ENCODE measurements at places on chromosomes 7 and 10.

DNA sequence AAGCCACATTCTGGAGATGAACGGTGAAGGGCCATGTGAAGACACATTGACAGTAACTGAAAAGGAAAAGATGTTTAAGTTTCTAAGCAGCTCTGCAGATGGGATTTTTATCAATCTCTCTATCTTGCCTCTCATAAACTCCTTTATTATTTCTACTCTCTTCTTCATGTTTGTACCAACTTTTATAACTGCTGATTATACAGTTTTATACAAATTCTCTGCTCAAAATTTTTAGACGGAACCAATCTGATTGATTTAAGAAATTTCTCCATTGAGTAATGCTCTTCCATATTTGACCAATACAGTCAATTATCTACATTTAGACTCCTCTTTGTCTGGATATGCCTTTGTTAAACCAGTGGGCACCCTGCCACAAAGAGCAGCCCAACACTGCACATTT lies 31.7 kb downstream of the TFPI2 start:
- DNase-seq = no peak

DNA sequence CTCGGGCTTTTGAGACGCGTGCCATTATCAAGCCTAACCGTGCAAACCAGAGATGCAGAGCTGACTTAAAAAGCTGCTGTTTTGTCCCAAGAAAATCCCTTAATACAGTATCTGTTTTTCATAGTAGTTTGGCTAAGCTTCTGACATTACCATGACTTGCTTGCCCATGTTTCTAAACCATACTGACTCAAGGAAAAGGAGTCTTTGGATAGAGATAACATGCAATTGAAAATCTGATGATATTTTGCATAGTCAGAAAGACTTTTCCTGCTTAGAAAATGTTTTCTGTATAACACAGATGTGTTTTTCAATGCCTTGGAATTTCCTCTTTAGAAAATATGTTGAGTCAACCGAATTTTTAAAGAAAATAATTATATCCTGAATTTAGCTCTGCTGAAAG lies 21.5 kb upstream of the AKR1E2 start:
- DNase-seq = no peak

- DNase-seq = no peak
Measured at GRCh38 chr10:126953886-126954285, 48.7 kb downstream of the DOCK1 start.

DNA sequence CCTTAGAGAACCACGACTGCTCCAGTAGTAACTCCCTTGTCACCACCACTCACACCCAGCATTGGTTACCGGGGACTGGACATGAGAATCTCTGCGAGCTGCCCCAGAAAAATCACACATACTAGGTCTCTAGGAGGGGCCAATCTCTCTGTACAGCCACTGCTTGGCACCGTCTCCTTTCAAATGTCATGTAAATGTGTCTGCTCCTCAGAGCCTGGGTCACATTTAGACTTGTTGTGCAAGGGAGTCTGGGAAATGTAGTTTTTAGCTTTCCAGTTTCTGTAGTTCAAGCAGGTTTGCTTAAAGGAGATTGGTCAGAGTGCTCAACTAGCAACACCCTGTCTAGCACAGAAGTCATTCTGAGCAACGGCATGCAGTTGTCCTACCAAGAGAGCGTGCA lies 60.0 kb downstream of the CHN2 start:
- DNase-seq = no peak

- no peak for DNase-seq
Measured at GRCh38 chr7:1544896-1545416, 11.0 kb downstream of the TMEM184A start.

DNA sequence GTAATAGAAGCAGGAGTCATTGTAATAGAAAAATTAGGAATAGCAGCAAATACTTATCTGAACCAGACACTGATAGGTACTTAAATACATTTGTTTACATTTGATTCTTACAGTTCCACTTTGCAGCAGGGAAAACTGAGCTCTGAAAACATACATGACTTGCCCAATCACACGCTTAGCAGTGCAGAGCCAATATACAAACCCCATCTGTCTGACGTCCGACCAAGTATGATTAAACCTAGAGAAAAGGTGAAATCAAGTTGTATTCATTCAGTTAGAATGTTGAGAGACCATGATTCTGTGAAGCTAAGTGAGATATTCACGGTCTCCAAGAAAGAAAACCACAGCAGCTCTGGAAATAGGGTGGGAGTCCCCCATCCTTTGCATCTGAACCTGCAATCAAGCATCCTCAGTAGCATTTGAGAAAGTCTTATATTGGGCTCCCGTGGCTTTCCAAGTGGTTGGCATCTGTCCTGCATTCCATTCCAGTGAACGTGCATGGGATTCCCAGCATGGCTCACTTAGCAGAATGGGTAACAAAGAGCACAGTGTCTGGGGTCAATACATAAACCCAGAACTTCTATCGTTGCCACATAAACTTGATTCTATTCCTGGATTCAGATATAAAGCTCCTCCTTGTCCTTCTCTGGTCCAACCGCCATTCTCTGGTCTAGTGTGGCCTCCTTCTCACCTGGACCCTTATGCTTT lies 148.7 kb upstream of the RSU1 start:
- DNase-seq = no peak

- DNase-seq = no peak
Measured at GRCh38 chr7:108659261-108659660, 89.6 kb downstream of the DNAJB9 start.

- no peak for DNase-seq
Measured at GRCh38 chr7:89265631-89266030, 470.1 kb upstream of the TEX47 start.

- DNase-seq = no peak
Measured at GRCh38 chr7:77887567-77887966, 89.0 kb downstream of the PHTF2 start.

DNA sequence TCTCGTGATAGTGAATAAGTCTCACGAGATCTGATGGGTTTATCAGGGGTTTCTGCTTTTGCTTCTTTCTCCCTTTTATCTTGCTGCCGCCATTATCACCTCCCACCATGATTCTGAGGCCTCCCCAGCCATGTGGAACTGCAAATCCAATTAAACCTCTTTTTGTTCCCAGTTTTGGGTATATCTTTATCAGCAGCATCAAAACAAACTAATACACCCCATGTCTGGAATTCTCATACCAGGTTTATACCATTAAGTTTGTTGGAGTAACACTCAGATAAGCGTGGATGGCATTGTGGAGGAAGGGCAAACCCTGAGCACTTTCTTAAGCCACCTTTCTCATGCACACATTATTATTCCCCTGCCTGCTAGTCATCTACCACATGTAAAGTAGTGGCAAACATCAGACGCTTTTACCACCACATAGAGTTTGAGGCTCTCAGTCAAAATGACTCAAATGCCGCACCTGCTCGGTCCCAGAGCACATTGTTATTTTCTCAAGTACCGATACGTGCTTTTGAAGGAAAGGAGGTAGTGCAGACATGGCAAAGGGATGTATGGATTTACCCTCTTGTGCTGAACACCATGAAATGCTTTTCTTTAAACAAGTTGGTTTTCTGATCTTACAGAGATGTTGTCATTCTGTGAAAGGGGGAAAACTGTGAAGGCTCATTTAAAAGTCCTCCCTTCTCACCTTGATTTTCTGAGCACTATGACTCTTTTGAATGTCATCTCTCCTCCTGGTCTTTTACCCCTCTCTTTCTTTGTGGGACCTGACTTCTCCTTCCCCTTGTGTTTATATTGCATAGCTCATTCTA lies 429.7 kb downstream of the EXOC4 start:
- DNase-seq = no peak

- no peak for DNase-seq
Measured at GRCh38 chr7:124113045-124113444, 80.2 kb upstream of the TMEM229A start.

GRCh38 chr10:129971381-129972144 lies 7.5 kb upstream of the EBF3 start:
- no peak for DNase-seq

- no peak for DNase-seq
Measured at GRCh38 chr10:91350651-91351081, 59.5 kb upstream of the HECTD2 start.

GRCh38 chr7:13908667-13909397 lies 80.6 kb downstream of the ETV1 start:
- no peak for DNase-seq

DNA sequence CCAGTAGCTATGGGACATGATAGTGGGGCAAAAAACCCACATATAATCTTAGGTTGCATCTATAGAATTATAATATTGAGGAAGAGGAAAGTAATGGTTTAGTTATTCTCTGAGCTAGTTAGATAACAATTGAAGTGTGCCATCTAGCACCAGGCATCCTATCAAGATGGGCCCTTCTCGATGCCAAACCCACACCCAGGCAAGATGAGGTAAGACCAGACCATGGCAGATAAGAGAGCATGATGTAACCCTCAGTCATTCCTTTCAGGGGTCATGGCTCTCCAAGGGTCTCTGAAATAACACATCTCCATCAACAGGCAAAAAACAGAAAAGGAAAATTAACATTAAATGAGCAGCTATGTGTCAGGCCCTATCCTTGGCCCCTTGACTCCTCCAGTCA lies 128.7 kb downstream of the SH3PXD2A start:
- DNase-seq = no peak

DNA sequence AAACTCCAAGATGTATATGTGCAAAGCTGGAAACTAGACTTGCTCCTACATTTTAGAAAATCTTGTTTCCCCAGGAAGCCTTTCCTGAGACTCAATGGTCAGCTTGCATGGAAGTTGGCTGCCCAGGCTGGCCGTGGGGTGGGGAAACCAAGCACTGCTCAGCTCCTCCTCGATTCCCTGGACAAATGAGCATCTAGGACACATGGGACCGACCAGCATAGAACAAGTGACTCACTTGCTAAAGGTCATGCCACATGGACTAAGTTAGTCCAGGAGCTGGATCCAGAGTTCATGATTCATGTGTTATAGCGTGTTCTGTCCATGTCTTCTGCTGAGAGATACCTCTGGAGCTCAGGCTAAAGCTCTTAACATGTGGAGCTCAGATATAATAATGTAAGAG lies 6.2 kb downstream of the FAM180A start:
- no peak for DNase-seq

DNA sequence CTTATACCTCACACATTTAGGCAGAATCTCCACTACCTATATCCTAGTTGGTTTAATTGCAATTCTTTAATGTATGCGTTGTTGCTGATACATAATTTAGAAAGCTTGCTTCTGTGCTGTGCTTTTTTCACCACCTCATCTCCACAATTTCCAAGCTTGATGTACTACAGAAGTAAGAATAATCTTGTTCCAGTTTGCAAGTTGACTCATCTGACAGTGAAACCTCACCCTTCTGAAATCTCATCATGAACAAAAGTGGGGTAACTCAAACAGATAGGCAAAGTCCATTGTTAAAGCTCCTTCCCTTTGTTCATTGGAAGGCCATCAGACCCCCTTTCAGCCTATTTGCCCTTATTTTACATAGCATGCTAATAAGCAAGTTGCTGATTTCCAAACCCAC lies 13.6 kb downstream of the EIF4EBP2 start:
- DNase-seq = no peak

DNA sequence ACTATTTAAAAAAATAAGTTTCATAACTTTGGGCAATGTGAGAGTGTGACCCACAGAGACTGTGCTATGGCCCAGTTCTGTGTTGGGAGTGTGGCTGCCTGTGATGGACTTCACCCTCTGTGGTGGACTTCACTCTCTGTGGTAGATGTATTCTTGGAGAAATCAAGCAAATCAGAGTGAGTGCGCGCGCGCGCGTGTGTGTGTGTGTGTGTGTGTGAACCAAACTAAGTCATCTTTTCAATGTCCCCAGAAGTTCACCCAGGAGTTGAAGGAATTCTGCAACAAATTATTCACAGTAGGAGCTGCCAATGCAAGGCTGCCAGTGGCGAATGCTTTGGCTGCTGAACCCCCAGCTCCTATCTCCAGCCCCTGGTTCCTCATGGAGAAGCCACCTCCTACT lies 184.5 kb downstream of the ADAM12 start:
- DNase-seq = no peak

- no peak for DNase-seq
Measured at GRCh38 chr10:60797200-60797599, 18.9 kb downstream of the CDK1 start.

DNA sequence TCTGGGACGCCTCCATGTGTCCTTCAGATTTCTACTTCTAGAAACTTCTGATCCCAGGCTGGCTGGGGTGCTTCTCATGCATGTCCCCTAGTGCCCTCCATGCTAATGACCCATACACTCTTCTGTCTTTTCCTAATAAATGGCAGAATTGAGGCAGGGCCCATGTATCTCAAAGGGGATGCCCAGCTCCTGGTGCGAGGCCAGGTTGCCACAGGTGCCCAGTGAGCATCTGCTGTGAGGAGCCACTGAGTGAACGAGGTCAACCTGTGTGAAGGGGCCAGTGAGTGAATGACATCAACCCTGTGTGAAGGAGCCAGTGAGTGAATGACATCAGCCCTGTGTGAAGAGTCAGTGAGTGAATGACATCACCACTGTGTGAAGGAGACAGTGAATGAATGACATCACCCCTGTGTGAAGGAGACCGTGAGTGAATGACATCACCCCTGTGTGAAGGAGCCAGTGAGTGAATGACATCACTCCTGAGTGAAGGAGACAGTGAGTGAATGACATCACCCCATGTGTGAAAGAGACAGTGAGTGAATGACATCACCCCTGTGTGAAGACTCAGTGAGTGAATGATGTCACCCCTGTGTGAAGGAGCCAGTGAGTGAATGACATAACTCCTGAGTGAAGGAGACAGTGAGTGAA lies 478.9 kb downstream of the PTPRN2 start:
- DNase-seq = no peak
